ENCODE measurements at places on chromosomes 2 and 18.

- no peak for DNase-seq
Observed at GRCh38 chr2:216922175-216922780, 62.4 kb upstream of the TNP1 start.

- DNase-seq = no peak
Observed at GRCh38 chr2:118224895-118225311, 136.6 kb downstream of the INSIG2 start.

GRCh38 chr18:43665105-43665788 is 388.0 kb upstream of the SYT4 start:
- DNase-seq = no peak

DNA sequence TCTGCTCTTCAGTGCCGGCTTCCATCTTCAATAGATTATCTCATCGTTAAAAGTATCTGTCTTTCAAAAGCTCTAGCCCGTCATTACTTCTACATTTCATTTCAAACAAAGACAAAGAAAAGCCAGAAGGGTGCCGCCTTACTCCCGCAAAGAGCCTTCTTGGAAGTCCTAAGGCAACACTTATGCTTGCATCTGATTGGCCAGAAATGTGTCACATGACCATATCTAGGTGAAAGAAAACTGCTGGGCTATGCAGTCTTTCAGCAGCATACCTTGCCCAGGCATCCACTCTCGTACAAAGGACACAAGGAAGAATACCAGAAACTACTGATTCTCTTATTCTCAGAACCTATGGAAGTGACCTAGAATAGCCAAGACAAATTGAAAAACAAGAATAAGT is 217.1 kb upstream of the SLC35G4 start:
- DNase-seq = no peak

- DNase-seq = no peak
Observed at GRCh38 chr2:237639836-237640220, 12.4 kb downstream of the LRRFIP1 start.

- DNase-seq = no peak
Observed at GRCh38 chr2:151138507-151138906, 123.2 kb downstream of the RBM43 start.

DNA sequence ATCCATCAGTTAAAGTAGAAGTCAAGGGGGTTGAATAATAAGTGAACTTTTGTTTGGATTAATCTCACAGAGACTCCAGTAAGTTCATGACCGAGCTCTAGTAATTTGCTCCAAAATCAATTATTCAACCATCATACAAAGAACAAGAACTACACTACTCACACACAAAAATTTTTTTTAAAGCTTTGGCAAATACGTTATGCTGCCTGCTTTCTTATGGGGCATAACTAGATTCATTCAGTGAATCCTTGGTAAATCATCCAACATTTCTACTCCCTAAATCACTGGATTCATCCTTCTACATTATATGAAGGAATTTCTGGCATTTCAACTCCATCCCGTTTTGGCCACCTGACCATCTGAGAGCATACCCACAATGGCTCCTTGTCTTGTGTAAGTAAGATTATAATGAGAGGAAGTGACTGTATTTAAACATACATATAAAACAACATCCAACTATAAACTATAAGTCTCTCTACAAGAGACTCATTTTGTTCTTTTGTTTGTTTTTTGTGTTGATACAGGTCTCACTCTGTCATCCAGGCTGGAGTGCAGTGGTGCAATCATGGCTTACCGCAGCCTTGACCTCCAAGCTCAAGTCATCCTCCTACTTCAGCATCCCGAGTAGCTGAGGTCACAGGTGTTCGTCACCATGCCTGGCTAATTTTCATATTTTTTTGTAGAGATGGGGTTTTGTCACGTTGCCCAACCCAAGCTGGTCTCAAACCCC is 144.2 kb upstream of the LRRTM4 start:
- no peak for DNase-seq

All from T-helper 9 cell (primary cell).